Activated CD4-positive, alpha-beta T cell treated with anti-CD3 and anti-CD28 coated beads for 36 hours (primary cell): ENCODE measurements at places on chromosomes 3 and 15. TPM values are rescaled to one million over a fixed set of nuclear protein-coding genes. Genes with fewer than 3 reads are reported as not detected.

Gene PLSCR5
- total RNA-seq = not detected

- no peak for DNase-seq
Measured at GRCh38 chr3:99119385-99119784, 217.9 kb upstream of the DCBLD2 start.

Gene ITIH3
- not detected for total RNA-seq

Gene SLC15A2
- 0.59 TPM for total RNA-seq

DNA sequence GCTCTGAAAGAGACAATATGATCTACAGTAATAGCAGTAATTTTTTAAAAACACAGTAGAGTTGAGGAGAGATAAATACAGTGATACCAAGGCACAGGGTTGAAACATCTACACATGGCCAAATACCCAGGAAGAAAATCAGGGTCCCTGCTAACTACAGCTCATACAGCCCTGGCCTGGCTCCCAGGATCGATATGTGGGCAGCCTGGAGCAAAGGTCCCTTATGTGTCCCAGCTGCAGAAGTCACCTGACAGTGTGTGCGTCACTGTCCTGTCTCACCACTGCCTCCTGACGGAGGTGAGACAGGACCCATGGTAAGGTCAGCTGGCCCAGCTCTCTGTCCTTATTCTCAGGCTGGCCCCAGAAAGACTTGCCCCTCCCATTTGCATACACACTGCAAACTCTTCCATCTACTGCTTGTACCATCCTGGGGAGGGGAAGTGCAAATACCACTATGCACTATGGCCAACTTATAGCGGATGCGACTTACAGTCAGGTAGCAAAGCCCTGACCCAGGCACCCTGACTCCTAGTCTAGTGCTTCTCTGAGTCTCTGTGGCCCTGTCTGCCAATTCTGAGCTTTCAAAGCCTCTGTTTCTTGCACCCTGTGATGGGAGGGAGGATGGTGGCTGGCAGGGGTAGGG, 22.0 kb upstream of the BCL2L10 start:
- DNase-seq = no peak

- no peak for DNase-seq
Measured at GRCh38 chr3:178097576-178097975, 438.7 kb upstream of the KCNMB2 start.

Gene NEK10
- 0.19 TPM for total RNA-seq

- no peak for DNase-seq
Measured at GRCh38 chr15:33243393-33243792, 48.9 kb upstream of the FMN1 start.

- no peak for DNase-seq
Measured at GRCh38 chr3:71578054-71578751, 5.3 kb downstream of the FOXP1 start.
